ENCODE measurements at places on chromosomes 2 and 18.

DNA sequence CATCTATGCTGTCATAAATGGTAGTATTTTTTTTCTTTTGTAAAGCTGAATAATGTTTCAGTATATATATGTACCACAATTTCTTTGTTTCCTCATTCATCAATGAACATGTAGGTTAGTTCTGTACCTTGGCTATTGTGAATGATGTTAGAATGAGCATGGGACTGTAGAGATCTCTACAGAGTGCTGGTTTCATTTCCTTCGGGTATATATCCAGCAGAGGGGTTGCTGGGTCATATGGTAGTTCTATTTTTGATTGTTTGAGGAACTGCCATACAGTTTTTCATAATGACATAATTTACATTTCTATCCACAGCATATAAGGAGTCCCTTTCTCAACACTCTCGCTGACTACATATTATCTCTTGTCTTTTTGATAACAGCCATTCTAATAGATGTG is 243.5 kb downstream of the CDH7 start:
- DNase-seq, result no peak

DNA sequence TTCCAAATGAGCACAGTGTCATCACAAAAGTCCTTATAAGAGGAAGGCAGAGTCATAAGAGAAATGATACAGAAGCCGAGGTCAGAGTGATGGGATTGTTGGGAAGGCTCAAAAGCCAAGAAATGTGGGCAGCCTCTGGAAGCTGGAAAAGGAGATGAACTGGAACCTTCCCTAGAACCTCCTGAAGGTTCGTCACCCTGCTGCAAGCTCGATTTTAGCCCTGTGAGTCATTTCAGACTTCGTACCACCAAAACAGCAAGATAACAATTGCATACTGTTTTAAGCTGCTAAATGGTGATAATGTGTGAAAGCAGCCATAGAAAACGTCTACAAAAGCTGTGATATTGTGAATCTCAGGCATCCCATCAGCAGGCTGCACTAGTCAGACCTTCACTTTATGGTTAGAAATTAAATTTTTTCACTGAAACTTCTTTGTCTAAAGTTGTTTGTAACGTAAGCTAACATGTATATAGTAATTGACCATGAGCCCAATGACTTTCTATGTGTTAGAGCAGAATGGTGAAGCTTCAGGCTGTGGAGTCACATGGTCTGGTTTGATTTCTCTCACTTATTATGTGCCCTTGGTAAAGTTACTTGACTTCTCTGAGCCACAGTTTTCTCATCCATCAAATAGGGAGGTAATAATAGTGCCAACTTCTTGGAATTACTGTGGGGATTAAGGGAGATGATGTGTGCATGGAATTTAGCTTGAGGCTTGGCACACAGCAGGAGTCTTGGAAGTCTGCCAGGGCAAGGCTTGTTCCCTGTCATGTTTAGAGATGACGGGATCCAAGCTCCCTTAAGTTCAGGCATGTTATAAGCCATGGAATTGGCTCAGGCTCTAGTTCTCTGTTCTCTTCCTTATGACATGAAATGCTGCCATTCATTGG is 132.0 kb upstream of the CCDC195 start:
- DNase-seq, result peak; percentile 84

GRCh38 chr2:234377761-234378391 is 119.0 kb downstream of the ARL4C start:
- peak; percentile 98 for DNase-seq

DNA sequence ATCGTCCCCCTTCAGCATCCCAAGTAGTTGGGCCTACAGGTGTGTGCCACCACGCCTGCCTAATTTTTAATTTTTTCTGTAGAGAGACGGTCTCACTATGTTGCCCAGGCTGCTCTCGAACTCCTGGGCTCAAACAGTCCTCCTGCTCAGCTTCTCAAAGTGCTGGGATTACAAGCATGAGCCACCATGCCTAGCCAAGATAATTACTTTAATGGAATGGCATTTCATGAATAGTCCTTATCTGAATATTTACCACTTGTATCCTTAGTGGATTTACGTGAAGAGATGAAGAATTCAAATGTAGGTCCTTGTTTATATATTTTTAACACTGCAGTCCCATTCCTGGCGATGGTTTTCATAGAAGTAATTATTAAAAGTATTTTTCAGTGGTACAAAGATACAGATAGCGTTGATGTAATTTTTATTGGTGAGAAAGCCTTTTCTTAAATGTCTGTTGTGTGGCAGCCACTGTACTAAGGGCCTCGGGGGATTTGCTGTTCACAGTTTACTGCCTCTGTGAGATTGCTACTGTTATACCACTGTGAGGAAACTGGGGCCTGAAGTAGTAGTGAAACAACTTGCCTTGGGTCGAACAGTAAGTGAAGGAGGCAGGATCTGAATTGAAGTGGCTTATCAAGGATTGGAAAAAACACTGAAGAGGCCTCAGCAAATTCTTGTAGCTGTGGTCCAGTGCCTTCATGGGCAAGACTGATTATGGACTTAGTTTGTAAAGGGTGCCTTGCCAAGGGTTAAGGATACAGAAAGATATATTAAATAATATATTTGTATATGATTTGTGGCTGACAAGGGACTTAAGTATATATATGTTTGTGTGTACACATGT is 151.2 kb downstream of the PRPF40A start:
- no peak for DNase-seq

GRCh38 chr2:121605820-121606733 is 43.2 kb downstream of the CLASP1 start:
- DNase-seq, result no peak

DNA sequence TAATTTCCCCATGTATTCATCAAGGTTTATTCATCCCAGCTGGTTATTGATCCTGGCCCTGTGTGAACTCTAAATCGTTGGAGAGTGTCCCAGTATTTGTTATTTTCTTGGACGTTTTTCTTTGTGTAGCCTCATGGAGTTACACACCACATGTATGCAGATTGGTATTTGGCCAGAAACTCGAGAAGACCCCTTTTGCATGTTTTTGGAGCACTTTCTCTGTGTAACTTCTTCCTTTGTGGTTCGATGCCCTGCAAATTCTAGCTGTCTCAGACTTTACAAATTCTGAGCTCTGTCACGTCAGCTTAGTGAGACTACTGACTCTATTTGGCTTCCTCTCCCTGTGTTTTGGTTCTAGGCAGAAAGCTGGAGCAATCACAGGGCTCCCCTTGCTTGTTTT is 198.7 kb downstream of the MCFD2 start:
- peak; percentile 47 for DNase-seq

DNA sequence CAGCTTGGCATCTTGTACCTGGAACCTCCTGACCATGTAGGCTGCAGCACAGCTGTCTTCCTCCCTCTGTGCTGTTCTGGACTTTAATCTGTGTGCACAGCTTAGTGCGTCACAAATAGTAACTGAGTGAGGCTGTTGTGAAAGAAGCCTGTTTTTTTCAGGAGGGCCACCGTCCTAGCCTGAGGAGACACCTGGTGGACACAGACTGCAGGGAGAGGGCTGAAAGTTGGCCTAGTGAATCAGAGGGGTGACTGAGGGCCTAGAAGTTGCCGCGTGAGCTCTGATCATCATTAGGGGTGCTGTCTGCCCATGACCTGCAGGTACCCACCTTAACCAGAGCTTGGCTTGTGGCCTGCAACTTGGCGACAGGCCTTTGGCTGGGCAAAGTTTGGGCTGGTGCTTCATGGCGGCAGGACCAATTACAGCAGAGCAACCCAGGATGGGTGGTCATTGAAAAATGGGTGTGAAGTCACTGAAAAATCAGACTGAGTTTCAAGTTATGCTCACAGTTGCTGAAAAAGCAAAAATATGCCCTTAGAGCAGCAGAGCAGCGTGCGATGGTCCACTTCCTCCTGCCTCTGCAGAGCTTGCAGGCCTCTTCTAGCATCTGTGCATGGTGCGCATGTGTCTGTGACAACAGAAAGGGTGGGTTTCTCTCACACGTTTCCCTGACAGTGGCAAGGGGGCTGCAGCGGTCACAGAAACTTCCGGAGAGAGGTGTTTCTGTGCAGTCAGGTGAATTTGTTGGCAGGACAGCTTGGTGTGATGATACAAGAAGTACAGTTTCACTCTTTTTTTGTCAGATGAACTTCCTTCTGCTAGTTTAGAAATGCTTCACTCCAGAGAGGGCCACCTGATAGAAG is 9.6 kb downstream of the GDF7 start:
- DNase-seq, result no peak

GRCh38 chr18:60322591-60322990 is 50.0 kb downstream of the MC4R start:
- DNase-seq, result no peak

- DNase-seq, result no peak
Observed at GRCh38 chr2:8452979-8453903, 228.6 kb upstream of the ID2 start.

DNA sequence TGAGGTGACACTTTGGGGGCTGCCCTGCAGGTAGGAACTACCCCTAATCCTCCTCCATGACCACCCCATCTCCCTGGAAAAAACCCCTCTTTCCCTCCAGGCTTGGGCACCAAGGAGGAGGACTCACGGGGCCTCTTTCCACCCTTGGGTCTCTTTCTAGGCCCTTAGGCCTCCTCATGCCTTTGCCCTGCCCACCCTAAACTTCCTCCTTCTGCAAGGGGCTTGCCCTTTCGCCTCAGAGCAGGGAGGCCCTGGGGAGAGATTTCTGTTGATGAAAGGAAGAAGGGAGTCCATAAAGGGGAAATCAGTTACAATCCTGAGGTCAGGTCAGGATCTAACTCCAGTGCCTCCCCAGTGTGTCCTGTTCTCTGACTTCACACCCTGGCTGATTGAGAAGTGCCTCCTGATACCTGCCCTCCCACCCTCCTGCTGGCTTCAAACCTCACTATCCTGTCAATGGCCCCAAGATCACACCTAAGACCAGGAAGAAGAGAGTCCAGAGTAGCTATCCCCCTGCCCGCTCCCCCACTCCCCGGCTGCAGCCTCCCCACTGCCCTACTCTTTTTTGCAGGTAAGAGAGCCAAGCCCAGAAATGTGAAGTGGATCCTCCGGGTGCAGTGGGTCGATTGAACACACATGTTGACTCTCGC is 16.7 kb upstream of the TNS1 start:
- no peak for DNase-seq

DNA sequence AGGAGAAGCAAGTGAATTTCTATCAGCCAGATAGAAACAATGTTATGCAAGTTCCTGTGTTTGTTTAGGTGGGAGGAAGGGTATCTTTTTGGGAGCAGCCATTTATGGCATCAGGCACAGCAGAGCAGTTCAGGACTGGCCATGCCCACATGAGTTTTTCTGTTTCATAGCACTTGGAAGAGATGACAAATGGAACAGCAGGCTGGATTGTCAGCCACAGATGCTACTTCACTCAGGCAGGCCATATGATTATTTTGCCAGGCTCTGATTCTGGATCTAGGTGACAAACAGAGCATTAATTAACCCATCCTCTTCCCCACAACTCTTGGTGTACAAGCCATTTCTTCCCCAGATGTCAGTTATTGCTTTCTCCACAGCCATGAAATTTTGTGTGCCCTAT is 63.8 kb downstream of the GALNT13 start:
- DNase-seq, result no peak

- no peak for DNase-seq
Observed at GRCh38 chr2:4828682-4829374, 863.4 kb upstream of the SOX11 start.

DNA sequence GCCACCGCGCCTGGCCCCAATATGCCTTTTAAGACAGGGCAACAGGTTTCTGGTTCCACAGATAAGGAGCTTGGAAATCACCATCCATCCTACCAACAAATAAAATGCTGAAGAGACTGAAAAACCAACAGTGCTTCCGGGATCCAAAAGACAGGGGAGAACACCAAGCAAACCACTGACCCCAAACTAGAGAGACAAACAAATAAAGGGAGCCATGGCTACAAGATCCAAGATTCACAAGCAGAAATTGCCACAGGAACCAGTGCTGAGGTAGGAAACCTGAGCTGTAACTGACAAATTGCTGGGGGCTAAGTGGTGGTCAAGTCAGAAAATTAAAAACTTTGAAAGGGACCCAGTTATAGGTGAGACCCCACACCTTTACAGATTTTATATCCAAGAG is 76.5 kb downstream of the ROCK2 start:
- DNase-seq, result no peak

GRCh38 chr2:56248965-56249742 is 65.4 kb downstream of the CCDC85A start:
- DNase-seq, result peak; percentile 73

GRCh38 chr2:74567881-74568280 is 13.4 kb downstream of the DOK1 start:
- peak; percentile 86 for DNase-seq

DNA sequence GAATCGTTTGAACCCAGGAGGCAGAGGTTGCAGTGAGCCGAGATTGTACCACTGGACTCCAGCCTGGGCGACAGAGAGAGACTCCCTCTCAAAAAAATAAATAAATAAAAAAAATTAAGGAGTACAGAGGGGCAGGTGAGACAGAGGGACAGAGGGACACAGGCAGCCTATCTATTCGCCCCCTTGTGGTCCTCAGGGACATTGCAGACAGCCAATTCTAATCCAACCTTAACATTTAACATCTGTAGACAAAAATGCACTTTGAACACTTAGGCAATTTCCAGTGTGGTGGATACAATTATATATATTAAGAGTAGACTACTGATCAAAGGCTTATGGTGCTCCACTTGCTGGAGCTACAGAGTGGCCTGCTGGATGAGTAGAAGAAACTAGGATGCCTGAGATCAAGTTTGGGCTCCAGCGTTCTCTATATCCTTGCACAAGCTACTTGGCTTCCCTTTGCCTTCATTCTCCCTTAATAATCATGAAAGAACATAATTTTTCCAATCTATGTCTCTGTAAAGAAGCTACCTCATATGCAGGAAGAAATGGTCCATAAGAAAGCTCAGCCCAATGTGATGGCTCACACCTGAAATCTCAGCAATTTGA is 8.2 kb upstream of the SMARCAL1 start:
- peak; percentile 26 for DNase-seq

- DNase-seq, result no peak
Observed at GRCh38 chr2:7004636-7005035, 87.4 kb downstream of the RNF144A start.

DNA sequence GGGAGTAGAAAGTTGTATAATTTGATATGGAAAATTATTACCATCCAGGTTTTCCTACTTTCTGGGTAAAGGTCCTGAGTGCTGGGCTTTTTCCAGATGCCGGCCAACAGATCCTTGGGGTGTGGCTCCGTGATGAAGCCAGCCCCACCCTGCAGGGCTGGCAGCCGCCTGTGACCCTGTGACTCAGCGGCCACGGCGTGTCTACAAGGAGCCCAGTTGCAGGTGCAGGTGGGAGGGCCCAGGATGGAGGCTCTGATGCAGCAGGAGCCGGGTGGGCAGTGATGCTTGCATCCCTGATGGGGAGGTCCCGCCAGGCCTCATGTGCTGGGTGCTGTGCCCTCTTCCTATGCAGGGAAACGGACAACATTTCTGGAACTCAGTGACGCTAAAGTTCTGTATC is 96.0 kb upstream of the ALKAL2 start:
- DNase-seq, result no peak

GRCh38 chr2:79798776-79799175 is 285.9 kb downstream of the CTNNA2 start:
- no peak for DNase-seq

Measured in fibroblast of skin of abdomen (primary cell).